ENCODE measurements at places on chromosomes 2 and 18.

DNA sequence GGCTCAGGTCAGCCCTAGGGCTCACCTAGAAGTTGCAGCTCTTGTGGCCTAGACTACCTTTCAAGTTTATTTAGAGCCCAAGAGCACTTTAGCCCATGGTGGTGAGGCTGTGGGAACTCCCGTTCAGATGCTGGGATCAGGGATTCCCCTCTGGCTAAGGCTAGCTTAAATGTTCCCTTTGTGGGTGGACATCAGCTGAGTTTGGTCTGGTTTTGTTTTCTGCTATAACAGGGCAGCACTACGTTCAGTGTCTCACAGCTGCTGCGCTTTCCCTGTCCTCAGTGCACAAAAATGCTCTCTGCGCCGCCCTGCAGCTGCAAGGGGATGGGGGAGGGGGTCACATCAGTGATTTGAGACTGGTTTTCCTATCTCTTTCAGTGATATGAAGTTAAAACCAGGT, 170.5 kb upstream of the KCNJ3 start:
- no peak for DNase-seq

- no peak for DNase-seq
Observed at GRCh38 chr2:124001696-124002430, 23.2 kb upstream of the CNTNAP5 start.

GRCh38 chr18:12091538-12092141, 2.0 kb upstream of the ANKRD62 start:
- DNase-seq: no peak

GRCh38 chr2:176826356-176826755, 386.2 kb upstream of the HNRNPA3 start:
- no peak for DNase-seq

DNA sequence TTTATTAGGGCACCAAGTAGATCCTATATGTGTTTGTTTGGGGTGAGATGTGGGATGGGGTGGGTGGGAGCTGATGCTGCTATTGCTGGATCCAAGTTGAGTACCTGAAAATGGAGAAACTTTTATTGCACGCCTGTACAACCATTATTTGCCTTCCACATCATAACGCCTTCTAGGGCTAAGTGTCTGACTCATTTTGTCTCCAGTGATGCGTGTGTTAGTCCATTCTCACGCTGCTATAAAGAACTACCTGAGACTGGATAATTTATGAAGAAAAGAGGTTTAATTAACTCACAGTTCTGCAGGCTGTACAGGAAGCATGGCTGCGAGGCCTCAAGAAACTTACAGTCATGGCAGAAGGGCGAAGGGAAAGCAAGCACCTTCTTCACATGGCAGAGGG, 58.2 kb downstream of the KDM3A start:
- DNase-seq: no peak

GRCh38 chr18:74587441-74587840, 10.2 kb upstream of the ZNF407 start:
- DNase-seq: no peak

DNA sequence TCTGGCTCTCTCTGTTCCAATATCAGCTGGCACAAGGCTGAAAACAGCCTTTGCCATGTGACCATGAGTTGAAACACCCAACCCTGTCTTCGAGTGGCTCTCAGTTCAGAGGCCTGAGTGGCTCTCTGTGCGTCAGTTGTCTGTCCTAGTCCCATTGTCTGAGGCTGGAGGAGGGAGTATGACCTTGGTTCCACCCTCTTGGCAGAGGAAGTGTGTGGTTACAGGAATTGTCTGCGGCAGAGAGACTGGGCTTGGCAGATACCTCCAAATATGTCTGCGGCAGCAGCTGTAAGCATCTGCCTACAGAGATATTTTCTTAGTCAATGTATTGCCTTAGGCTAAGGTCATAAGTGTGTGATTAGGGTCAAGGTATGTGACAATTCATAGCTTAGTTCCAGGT, 32.6 kb downstream of the CNGA3 start:
- no peak for DNase-seq

DNA sequence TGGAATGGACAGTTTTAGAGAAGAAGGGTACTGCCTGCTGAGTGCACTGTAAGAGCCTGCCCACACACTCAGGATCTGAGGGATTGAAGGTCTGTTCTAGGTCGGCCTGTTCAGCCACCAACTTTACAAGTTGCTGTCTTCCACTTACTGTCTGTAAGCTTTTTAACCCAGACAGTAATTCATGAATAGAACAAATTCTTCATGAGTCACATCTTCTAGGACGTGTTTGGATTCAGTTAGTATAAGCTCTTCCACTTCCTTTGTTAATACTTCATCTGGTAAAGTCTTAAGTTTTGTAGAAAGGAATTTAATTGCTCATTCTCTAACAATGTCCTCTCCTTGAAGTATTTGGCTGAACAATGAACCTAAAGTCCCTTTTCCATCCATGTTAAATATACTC, 74.6 kb downstream of the PDE11A start:
- DNase-seq: no peak

DNA sequence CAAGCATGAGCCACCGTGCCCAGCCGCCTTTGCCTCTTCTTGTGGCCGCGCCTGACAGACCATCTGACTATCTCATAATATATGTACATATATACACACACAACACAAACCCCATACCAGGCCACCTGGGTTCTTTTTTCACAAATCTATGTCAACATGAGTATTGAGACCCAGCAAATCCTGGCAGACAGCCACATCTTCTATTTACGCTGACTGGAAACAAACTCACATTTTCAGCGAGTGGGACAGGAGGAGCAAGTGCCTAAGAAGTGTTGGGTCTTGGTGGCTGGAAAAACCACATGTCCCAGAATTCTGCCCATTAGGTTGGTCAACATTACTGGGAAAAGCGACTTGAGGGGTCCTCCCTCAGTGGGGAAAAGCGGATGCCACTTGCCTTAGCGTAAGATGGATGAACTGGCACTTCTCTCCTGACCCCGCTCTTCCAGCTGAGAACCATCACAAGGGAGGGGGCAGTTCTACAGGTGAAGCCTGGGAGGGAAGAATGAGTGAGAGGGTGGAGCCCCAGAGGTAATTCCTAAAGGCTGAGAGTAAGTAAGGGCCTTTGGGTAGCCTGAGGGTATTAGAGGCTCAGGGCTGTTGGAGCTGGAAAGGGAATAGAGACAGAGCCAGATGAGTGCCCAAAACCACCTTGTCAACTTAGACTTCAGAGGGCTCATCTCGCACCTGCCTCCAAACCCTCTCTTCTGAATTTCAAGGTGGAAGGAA, 1.9 kb downstream of the SCYGR3 start:
- DNase-seq: no peak

DNA sequence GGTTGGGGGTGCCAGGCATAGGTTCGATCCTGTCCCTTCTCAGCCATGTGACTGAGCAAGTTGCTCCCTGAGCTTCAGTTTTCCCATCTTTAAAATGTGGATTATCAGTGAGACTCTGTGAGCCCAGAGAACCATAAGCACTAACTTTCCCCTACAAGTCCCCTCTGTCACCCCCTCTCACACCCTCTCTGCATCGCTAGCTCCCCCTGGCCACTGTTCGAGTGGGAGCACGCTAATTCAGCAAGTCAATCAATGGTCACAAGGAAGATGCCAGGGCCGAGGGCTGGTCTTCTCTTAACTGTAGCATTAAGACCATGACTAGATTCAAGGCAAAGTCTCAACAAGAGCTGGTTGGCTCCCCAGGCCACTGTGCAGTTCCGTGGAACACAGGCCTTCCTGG, 66.2 kb downstream of the BCL2L11 start:
- DNase-seq: no peak

DNA sequence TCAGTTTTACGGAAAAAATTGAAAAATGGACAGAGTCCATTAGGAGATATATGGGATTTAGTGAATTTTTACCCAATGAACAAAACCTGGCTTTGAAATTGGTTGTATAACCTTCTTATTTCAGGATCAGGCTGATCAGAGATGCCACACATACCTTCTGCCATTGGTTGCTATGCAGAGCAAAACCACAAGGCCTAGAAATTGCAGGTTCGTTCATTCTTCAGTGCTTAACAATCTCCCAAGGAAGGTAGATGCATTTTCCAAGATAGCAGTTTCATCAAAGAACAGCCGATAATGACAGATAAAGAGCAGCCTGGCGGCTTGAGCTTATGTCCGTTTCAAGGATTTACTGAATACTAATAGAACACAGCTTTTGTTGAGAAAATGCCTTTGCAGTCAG, 868.8 kb downstream of the EPHA4 start:
- DNase-seq: no peak

DNA sequence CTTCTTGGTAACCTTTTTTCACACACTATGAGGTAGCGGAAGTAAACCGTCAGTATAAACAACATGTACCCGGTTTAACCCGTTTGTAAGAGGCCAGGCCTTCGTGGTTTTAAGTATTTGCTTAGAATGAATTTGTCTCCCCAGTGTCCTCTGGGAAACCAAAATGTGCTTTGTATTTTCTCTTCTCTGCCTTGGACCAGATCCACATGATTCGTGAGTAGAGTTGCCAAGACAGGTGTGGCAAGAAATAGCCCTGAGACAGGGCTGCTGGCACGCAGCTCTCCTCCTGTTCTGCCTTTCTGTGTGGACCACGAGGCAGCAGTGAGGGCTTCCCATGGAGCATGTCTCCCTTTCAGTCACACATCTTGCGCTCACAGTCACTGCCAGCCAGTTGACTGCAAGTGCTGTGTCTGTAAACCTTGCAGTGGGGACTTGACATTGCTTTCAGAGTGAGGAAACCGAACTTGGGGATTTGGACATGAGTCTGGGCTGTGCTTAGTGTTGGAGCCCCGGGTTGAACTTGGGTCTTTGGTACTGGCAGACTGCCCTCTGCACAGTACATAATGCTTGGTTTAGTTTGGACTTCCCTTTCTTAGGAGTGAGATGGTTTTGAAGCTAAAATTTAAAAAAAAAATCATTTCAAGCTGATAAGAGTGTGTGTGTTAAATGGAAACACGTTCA, 19.1 kb downstream of the BCL2L11 start:
- no peak for DNase-seq

DNA sequence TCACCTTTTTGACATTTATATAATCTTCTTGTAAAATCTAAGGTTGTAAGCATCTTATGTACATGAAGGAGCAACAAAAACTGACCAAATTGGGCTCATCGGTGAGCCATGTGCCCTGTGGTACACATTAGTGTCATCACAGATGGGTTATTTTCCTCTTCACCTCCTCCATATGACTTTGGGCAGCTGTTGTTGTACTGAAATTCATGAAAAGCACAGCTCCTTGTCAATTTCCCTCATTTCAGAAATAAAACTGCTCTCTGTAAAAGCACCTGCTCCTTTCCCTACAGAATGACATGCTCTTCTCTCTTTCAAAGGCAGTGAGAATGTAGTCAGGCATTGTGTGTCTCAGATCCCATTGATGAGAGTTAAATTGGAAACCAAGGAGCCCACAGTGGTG, 42.0 kb downstream of the DTNA start:
- DNase-seq: no peak
